ENCODE measurements at places on chromosomes 2 and 18.
A peak's percentile ranks its signal among the peaks of the same experiment; 100 is the strongest.

DNA sequence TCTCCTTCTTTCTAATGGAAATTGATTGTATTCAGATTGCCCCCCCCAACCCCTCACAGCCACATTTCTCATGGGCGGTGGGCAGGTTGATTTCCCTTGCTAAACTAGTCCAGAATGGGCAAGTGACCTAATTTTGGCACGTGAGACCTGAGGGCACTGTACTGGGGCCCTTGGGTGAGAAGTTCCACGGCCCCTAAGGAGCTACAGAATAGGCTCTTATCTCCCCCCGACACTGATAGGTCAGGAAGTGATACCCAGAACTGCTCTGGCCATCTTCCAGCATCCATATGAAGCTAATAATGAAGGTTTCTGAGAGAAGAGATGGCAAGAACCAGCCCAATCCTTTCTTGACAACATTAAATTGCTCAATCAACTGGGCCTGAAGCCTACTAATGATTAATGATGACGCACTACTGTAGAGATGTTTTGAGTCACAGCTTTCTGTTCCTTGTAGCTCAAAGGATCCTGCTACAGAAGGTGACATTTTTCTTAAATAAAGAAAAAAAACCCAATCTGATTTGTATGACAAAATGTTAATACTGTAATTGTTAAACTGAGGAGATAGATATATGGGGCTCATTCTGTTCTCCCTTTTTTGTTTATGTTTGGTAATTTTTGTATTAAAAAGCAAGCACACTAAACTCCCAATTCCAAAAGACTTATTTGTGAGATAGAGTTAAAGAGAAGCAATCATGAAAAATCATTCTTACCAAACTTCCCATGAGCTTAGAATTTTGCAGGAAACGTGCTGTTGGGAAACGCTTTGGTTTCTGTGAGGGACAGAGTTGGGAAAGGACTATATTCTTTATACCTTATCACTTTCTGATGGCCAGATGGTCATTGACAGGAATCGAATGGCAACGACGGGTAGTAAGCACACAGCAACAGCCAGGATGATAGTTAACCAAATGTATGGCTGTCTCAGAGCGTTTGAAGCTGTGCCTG is 28.2 kb upstream of the NARS1 start:
- DNase-seq, result no peak

GRCh38 chr2:227406177-227407031 is 18.7 kb upstream of the SCYGR1 start:
- peak; percentile 87 for DNase-seq

DNA sequence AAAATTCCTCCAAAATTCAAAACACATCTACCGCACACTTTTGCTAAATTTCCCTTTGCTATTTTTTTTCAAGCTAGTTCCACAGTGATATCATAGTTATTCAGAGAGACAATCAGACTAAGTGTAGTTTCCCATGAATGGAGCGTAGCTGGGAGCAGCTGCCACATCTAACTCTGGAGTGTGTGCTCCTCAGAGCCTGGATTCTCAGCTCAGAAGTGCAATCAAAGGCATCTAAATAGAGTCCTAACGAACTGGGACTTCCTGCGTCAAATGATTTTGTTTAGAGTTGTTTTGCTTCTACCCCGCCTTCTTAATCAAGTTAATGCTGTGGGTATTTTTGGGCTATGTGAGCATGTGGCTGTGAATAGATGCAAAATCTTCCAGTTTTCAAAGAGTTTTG is 160.3 kb downstream of the TMEM18 start:
- no peak for DNase-seq

- DNase-seq, result peak; percentile 8
Measured at GRCh38 chr2:11621410-11621809, 48.6 kb downstream of the NTSR2 start.

DNA sequence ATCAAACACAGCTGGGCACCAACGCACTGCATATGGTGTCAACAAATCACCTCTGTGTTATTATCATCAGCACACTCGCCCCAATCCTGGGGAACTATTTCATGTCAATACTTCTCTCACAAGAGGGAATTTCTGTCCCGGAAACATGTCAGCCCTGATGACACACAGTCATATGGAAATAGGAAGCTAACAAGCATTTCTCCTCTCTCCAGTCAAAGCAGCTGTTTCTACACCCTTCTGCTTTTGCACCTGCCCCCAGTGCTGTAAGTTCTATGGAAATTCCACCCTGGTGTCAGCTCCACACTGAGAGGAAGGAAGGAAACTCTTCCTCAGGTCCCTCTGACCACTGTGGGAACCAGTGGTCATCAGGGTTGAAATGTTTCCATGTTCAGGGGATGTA is 447.6 kb upstream of the ID2 start:
- DNase-seq, result no peak

- DNase-seq, result no peak
Measured at GRCh38 chr2:155600296-155600695, 732.2 kb downstream of the NR4A2 start.

- DNase-seq, result peak; percentile 71
Measured at GRCh38 chr2:11669454-11670291, at the start of gene NTSR2. Gene NTSR2, minus strand, starts transcription at chr2:11670195. Its CDS starts 66 bp downstream, at chr2:11670129.

DNA sequence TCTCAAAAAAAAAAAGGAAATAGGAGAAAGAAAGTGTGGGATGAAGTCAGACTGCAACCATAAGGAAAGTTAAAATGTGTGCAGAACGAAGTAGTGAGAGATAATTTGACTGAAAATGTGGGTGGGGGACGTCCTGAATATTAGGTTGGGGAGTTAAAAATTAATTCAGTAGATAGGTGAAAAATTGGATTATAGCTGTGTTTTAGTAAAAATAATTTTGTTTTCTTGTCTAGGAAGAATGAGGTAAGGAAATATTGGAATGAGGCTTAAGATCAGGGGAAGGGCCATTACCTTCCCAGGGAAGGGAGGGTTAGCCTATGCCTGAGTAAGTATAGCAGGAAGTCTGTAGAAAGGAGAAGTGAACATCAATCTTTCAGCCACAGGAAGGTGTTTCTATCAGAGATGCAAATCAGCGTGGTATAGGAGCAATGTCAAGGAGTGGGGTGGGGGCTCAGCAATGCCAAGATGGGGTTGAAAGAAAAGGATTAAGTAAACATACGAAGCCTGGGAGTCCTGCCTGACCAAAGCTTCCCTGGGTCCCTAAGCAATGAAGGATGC is 250.9 kb downstream of the PIEZO2 start:
- no peak for DNase-seq

- DNase-seq, result no peak
Measured at GRCh38 chr2:235968155-235968554, 200.0 kb downstream of the GBX2 start.

GRCh38 chr2:147679955-147680531 is 164.8 kb upstream of the ACVR2A start:
- DNase-seq, result no peak

DNA sequence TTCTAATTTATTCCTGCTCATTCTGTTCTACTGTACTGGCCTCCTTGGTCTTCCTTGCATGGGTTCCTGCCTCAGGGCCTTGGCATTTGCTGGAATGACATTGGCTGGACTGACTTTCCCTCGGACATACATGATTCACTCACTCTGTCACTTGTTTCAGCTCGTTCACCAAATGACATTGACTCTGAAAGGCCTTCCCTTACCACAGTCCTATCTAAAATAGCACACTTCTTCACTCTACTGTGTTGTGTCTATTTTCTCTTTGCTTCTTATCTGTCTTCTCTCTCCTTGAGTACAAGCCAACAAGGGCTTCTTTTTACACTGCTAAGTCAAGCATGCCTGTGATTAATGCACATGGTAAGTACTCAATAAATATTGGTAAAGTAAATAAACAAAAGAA is 65.6 kb downstream of the SCG2 start:
- no peak for DNase-seq

- no peak for DNase-seq
Measured at GRCh38 chr2:100292022-100292580, 30.2 kb downstream of the LONRF2 start.

GRCh38 chr2:217610401-217610814 is 392.4 kb downstream of the TNS1 start:
- DNase-seq, result no peak

DNA sequence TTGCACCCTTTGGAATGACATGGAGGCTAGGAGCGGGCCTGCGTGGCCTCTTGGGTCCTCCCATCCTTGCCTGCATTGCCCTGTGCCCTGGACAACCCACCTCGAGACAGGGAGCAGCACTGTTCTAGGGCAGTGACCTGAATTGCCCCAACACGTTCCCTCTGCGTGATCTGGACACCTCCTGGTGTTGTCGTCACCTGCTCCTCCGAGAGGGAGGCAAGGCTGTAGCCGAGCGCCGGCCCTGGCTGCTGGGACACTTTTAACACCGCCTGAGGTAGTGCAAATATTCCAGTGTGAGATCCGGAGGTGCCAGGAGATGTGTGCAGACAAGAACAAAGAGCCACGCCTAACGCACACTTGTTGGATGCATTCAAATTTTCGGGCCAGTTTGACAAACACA is 131.5 kb downstream of the SMAD7 start:
- DNase-seq, result no peak

DNA sequence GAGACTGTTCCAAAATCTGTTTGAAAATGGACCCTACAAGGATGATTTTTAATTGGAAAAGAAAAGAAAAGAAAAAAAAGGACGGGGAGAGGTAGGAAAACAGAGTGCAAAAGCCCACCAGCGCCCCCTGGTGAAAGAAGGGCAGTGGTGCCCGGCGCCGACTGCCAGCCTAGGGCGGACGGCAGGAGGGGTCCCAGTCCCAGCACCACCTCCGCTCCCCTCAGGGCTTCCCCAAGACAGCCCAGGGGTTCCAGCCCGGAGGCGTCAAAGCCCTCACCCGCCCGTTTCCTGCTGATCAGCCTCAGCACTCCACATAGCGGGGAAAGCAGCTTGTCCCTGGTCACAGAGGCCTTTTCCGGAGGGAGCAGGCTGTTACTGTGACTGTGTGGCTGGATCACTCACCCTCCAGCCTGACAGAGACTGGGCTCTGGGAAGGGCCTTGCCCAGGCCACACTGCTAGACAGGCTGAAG is 213.9 kb downstream of the TFCP2L1 start:
- no peak for DNase-seq

- DNase-seq, result no peak
Measured at GRCh38 chr18:10239991-10240634, 214.3 kb upstream of the APCDD1 start.

DNA sequence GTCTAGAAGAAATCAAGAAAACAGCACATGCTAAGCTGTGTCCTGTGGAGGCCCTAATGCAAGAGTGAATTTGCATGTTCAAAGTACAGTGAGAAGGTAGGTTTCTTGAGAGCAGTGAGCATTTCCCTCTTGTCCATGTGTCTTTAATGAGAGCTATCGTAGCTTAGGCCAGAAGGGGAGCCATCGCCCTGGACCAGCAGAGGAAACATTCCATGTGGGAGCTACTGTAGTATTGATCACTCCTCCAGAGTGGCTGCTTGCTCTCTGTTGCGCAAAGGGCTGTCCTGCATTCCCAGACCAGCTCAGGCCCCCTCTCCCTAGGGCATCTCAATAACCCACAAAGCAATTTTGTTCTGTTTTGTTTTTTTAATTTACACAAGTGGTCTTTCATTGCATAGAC is 950.1 kb downstream of the CNTNAP5 start:
- no peak for DNase-seq

DNA sequence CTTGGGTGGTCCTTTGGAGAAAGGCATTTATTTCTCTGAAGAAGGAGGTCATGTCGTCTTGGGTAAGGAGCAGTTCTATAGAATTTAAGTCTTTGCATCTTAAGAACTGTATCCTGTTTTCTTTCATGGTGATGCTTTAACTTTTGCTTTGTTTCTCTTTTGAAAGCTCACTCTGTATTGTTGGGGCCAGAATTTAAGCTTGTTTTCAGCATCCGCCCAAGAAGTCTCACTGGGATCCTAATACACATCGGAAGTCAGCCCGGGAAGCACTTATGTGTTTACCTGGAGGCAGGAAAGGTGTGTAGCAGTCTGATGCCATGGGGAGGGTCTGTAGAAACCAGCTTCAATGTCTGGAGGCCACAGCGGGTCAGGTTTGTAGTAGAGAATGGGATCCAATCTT is 64.7 kb upstream of the TTC39C start:
- DNase-seq, result no peak

GRCh38 chr2:55985406-55985805 is 61.8 kb upstream of the EFEMP1 start:
- no peak for DNase-seq

DNA sequence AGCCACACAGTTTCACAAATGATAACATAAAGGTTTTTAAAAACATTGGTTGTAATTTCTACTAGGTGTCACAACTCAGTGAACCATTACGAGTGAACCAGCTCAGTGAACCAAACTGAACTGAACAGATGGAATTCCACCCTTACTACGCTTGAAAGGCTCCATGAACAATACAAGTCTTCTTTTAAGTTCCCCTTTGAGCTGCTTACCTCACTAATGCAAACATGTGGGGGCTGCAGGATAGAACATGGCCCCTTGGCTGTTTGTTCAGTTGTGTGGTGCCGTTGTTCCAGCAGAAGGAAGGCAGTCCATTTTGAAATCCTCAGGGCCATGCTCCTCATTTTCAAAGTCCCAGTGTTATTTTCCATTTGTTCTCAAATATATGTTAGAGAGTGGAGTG is 30.7 kb upstream of the KLHL14 start:
- DNase-seq, result no peak

DNA sequence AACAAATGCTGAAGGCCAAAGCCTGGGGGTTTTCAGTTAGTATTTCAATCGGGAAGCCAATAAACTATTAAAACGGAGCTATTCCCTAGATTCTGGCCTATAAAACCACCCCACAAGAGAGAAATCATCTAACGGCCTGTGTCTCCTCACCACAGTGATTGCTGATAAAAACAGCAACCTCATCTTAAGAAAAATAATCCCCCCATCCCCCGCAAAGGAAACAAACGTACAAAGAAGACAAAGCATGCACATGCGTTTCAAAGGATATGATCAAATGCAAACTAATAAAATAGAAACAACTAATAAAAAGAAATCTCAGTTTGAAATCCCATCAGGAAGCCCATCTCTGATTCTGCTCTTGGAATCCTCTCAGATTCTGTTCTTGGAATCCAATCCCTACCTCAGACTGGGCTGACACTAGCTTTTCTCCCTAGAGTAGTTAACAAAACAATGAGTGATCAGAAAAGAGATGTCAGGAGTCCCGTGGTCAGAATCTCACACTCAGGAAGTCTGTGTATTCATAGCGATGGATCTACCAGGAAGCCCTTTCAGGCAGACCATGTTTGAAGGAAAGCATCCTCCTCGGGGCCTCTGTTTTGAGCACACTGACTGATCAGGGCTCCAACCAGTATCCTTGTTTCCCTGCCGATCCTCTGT is 150.7 kb downstream of the THADA start:
- DNase-seq, result no peak

- no peak for DNase-seq
Measured at GRCh38 chr2:64745562-64745961, 91.8 kb upstream of the SERTAD2 start.

DNA sequence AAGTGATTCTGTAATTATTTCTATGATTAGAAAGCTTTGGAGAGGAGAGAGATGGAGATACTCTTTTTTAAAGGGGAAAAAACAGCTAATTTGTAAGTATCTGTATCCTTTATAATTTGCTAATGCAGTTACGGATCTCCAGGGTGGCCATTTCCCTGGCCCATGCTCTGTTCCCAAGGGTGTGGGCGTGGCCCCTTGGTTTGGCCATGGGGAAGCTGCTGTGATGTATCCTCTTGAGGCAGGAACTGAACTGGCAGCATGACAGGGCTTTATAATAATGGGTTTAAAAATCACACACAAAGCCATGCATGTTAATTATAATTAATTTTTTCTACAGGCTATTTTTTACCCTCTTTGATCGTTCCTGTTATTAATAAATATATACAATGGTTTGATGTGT is 27.0 kb downstream of the TRAPPC12 start:
- DNase-seq, result no peak

Measured in ascending aorta (tissue), 2 donors.